Effector CD4-positive, alpha-beta T cell (primary cell): ENCODE measurements at places on chromosomes 7 and 10.

GRCh38 chr10:82477776-82478175, 602.8 kb downstream of the NRG3 start:
- no peak for DNase-seq

DNA sequence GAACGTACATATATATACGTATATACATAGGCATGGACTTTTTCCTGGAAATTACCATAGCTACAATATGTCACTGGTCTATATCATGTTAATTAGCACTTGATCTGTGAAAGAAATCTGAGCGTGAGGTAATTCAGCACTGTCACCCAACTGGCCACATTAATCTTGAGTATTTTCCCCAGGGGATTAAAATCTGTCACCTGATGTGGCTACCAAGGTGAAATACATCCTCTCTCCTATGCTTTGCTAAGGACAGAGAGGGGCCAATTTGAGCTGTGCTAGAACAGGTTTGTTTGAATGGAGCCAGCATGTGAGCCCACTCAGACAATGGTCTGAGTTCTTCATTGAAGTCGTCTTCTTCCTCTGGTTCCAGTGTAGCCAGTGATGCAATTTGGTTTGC, 33.3 kb downstream of the CYCS start:
- DNase-seq, result no peak

DNA sequence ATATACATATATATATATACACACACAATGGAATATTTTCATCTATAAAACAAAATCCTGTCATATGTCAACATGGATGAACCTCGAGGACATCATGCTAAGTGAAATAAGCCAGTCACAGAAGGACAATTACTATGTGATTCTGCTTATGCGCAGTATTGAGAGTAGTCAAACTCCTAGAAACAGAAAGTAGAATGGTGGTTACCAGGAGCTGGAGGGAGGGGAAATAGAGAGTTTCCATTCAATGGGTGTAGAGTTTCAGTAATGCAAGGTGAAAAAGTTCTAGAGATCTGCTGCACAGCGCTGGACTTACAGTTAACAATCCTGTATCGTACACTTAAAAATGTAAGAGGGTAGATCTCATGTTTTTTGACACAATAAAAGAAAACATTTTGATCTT, 181.9 kb downstream of the CDCA7L start:
- DNase-seq, result no peak

- DNase-seq, result no peak
Observed at GRCh38 chr7:135392701-135393100, 117.2 kb downstream of the CNOT4 start.

DNA sequence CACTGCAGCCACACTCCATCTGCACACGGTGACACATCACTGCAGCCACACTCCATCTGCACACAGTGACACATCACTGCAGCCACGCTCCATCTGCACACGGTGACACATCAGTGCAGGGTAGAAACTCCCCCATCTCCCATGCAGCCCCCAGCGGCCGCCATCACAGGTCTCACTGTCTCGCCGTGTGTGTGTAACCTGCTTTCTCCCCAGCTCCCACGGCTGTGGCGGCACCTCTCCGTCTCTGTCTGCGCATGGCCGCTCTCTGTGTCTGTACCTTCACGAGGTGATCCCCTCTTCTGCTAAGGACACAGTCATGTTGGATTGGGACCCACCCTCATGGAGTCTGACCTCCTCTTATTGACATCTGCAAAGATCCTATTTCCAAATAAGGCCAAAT, 527.4 kb downstream of the PTPRN2 start:
- DNase-seq, result no peak

DNA sequence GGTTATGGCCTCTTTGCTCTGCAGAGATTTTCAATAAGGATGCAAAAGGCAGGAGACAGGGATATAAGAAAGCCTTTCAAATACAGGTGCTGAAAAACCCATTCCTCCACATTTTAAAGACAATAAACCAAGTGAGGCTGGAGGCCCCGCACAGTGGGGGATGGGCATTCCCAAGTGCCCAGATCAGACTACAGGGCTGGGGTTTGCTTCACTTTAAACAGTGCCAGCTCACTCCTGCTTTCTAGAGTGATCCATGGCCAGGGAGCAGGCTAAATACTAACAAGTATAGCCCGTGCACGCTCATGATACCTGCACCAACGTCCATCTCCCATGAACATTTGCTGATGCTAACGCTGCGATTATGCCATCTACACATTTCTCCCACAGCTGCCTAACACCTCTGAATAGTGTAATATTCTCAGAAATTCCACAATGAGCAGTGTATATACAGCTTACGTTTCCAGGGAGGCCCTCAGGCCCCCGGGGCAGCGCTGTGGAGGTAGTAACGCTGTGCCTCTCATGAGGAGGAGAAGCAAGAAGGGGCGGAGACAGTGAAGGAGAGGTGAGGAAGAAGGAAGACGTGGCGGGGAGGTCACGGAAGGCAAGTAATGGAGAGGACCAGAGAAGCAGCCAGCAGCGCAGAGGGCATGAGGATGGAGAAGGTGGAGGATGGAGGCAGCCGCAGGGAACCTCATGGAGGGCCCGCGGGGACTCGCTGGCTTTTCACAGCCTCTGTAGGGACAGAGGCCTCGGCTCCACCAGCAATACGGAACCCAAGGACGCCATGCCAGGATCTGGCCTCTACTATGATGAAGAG, 141.7 kb downstream of the USP6NL start:
- no peak for DNase-seq

DNA sequence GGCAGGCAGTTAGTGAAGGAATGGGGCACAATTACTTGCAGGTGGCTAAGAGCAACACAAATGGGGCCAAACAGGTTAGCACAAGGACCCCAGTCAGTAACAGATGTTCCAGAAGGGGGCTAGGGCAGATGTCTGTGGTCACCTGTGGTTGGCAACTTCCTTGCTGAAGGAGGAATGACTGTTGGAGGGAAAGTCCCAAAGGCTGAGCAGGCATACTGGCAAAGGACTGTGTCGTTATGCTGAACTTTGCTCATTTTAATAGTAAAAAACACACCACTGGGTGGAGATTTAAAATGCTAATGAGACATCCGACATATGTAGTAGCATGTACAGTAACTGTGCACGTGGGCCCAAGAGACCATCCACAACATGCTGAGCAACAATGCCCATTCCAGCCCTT, 511.6 kb downstream of the CALN1 start:
- DNase-seq, result no peak

DNA sequence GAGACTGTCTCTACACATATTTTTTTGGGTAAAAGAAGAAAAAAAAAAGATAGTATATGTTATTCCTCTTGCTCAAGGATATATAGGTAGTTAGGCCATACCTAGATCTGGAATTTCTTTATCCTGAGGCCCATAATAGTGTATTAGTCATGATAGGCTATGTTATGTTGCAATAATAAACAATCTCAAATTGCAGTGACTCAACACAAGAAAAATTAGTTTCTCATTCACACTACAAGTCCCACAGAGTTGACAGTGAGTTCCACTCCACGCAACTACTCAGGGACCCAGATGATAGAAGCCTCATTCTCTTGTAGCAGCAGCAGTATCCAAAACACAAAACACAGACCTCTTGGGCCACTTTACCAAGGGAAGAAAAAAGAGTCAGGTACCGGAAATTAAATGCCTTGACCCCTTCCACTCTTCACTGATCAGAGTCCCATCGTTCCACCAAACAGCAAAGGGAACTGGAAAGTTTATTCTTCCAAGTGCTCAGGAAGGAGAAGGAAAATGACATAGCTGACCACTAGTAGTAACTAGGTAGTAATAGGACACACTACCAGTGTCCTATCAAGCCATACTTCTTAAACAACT, 7.4 kb upstream of the C10orf67 start:
- no peak for DNase-seq

DNA sequence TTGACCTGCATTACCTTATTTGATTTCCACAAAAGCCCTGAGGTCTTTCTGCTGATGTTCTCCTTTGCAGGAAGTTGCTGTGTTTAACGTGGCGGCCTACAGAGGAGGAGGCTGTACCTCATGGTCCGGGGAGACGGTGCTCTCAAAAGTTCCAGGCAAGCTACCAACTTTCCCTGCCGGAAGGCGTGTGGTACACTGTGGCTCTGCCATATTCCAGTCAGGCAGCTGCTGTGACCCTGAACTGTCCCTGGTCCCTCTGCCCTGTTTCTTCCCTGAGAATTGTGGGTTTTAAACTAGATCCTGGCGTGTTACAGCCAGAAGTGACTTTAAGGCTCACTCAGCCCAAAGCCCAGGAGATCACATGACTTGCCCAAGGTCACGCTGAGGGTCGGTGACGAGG, 139.2 kb downstream of the TEX36 start:
- no peak for DNase-seq

GRCh38 chr10:46556515-46557318, at the start of gene GPRIN2:
TSS of gene GPRIN2 (minus strand) at chr10:46556658. CDS start at chr10:46550736, 5,922 bp downstream.
- no peak for DNase-seq

DNA sequence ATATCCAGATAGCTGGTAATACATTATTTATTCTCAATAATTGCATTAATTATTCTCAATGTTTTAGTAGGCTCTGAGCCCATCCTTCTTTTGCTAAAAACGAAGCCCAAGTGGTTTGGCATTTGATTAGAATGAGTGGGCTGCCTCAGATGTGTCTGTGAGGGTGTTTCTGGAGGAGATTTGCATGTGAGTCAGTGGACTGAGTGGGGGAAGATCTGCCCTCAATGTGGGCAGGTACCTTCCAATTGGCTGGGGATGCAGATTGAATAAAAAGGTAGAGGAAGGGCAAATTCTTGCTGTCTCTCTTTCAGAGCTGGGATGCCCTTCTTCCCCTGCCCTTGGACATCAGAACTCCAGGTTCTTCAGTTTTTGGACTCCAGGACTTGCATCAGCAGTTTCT, 290.6 kb upstream of the SMIM30 start:
- no peak for DNase-seq

GRCh38 chr10:2278363-2278762, 541.0 kb upstream of the ADARB2 start:
- DNase-seq, result no peak

DNA sequence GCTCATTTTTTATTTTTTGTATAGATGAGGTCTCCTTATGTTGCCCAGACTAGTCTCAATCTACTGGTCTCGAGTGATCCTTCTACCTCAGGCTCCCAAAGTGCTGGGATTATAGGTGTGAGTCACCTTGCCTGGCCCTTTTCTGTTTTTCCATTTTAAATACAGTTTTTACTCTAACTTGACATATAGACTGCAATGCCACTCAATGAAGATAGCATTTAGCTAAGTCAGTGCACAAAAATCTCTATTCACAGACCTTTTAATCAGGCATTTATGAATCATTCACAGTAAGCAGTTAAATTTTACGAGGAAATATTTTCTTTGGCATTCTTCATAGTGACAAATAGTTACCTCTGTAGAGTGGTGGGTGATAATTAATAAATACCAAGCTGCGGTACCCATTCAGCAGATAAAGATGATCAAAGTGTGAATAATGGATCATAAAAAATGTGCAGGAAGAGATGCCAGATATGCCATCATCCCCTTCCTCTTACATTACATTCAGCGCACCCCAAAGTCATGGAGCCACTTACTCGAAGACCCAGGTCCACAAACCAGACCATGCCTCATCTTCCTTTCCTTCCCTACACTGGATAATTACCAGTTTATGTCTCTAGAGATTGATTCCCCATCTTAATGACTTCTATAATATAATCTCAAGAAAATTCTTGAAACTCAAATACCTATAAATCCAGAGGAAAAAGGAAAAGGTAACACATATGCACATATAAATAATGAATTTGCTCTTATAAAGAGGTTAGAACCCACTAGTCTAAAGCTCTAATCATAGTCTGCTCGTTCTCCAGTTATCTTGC, 56.0 kb downstream of the UBE2H start:
- no peak for DNase-seq

GRCh38 chr10:52568309-52568708, 204.3 kb downstream of the MBL2 start:
- no peak for DNase-seq

DNA sequence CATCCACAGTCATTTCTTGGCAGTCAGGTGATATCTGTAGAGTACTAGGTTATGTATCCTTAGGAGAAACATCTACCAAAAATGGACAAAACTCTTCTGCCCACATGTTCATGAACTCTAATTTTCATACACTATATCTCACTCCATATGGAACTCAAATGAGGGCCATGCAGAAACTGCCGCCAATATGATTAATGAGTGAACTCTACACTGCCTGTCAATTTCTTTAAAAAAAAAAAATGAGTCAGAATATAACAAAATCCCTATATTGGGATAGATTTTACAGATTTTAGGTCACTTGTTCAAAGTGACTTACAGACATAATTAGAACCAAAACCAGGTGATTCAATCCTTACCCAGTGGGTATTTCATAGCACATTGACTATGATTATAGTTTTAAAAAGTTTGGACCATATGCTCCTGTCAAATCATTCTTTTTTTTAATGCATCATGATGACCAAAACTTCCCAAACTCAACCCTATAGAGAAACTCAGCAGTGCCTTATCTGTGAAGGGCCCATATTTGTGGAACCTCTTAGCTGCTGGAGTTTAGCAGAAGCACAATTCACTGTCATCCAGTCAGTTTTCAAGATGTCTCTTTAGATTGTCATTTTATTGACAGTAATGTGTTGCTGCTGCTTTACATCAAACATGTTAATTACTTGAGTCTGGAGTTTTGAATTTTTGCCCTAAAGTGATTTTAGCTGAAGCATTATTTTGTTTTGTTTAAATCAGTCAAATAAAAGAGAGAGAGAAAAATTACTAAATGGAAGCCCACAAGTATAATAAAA, 11.1 kb downstream of the LRRN3 start:
- DNase-seq, result no peak

GRCh38 chr7:99831595-99831994, 3.8 kb downstream of the CYP3A43 start:
- DNase-seq, result no peak

GRCh38 chr7:121449329-121449728, 53.2 kb upstream of the FAM3C start:
- DNase-seq, result no peak

DNA sequence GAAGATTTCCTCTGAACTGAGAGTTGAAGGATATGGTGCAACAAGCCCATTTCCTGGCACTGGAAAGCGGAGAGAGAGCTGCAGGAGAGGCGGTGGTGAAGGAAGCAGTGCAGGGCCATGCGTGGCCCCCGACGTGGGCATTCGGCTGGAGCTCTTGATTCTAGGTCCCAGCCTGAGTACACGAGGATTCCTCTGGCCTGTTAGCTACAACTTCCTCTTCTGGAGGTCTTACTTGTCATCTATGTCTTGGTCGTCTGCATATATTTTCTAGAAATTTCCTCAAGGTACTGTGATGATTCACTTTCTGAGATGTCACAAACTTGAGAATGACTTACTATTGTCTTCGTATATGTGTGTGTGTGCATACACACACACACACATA, 59.2 kb upstream of the JAZF1 start:
- DNase-seq, result no peak
